ENCODE measurements at places on chromosomes 1 and 21. TPM values are rescaled to one million over a fixed set of nuclear protein-coding genes. Genes with fewer than 3 reads are reported as not detected.
A peak's percentile ranks its signal among the peaks of the same experiment; 100 is the strongest.

GRCh38 chr1:47385020-47385419 lies 31.1 kb upstream of the FOXE3 start:
- no peak overlapping the region for H3K27ac ChIP-seq
- no peak for DNase-seq
- peaks cover 5% of the 10 kb centered on the region for H3K4me1 ChIP-seq
- no peak overlapping the region for H3K4me3 ChIP-seq

- H3K36me3 ChIP-seq = no peaks in the 10 kb centered on the region
- H3K4me3 ChIP-seq = no peak overlapping the region
- peaks cover 3% of the 10 kb centered on the region for H3K27me3 ChIP-seq
- H3K27ac ChIP-seq = no peak overlapping the region
These were observed 54.3 kb upstream of the PCP4 start for GRCh38 chr21:39812983-39813382.

Gene NBPF15
- 65.7 TPM for total RNA-seq

Gene TFF2
- not detected for total RNA-seq

DNA sequence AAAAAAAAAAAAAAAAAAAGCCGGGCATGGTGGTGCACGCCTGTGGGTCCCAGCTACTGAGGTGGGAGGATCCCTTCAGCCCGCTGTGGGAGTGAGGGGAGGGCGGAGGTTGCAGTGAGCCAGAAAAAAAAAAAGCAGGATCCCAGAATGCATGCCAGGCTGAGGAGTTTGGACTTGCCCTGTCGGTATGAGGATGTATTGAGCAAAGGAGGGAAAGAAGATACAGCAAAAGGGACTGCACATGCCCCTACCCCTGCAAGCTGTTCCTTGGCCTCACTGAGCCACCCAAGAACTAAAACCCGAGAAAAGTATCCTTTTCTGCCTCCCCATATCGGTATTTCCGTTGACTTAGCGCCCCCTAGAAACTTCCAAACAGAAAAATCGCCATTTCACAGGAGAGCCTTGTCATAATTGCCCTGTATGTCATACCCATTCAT lies 1.3 kb upstream of the GPATCH4 start:
- H3K27ac ChIP-seq = no peak overlapping the region
- peak overlapping the region; percentile 79 for H3K4me3 ChIP-seq
- no peak for DNase-seq

- no peak for DNase-seq
- H3K27ac ChIP-seq = peak overlapping the region; percentile 98
These were observed 94.3 kb downstream of the PSMG1 start for GRCh38 chr21:39088831-39089380.

Gene SPRR3
- not detected for total RNA-seq

Gene AK5
- total RNA-seq = 1.1 TPM

DNA sequence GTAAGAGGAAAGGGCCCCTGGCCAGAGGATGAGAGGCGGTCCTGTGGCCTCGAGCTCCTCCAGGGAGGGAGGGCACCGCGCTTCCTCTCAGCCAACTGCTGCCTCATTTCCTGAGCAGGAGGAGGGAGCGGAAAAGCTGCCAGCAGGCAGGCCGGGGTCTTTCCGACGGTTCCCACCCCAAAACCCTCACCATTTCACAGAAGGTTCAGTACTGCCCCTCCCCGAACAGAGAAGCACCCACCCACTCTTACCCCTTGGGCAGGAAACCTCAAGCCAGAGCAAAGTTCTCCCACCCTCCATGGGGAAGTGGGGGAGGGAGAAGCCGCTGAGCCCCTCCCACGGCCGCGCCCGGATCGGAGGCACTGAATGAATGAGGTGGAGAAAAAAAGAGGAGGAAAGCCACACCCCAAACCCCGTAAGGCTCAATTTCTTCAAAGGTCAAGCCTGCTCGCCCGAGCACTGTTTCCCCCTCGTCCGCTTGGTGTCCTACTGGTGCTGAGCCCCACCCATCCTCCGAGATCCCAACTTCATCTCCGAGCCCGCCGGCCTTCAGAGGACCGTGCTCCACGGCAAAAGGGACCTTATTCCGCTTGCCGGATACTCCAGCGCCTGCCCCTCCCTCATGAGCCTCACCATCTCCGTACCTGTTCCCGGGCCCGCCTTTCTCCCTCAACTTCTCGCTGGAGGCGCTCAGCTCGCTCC lies 9.4 kb downstream of the TPM3 start:
- peaks cover 2% of the 10 kb centered on the region for H3K36me3 ChIP-seq
- peak; percentile 30 for DNase-seq

GRCh38 chr1:197063212-197063611 lies 3.8 kb downstream of the F13B start:
- H3K36me3 ChIP-seq = no peaks in the 10 kb centered on the region
- no peaks in the 10 kb centered on the region for H3K4me1 ChIP-seq
- no peak overlapping the region for H3K27ac ChIP-seq
- no peaks in the 10 kb centered on the region for H3K27me3 ChIP-seq

DNA sequence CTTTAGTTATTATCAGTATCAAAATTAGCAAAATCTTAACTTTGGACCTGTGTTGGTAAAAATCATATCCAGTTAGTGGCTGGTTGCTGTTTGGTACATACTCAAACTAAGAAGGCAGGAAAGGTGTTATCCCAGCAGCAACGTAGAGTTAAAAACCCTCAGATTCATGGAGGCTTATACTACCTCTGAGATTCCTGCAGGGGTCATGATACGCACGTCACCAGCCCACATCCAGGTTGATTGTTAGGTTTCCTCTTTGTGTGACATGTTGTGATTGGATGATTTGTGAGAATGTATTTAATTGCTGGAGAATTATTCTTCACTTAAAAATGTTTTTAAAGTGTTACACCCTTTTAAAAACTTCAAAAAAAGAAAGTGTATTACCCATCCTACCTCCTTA lies 423.3 kb upstream of the ADGRL2 start:
- no peak overlapping the region for H3K4me3 ChIP-seq
- H3K36me3 ChIP-seq = no peaks in the 10 kb centered on the region
- no peaks in the 10 kb centered on the region for H3K27me3 ChIP-seq
- H3K4me1 ChIP-seq = peaks cover 24% of the 10 kb centered on the region

- H3K4me1 ChIP-seq = no peaks in the 10 kb centered on the region
- no peaks in the 10 kb centered on the region for H3K36me3 ChIP-seq
- H3K4me3 ChIP-seq = no peak overlapping the region
- no peak overlapping the region for H3K27ac ChIP-seq
- DNase-seq = no peak
These were observed 5.3 kb upstream of the MROH9 start for GRCh38 chr1:170929835-170930554.

DNA sequence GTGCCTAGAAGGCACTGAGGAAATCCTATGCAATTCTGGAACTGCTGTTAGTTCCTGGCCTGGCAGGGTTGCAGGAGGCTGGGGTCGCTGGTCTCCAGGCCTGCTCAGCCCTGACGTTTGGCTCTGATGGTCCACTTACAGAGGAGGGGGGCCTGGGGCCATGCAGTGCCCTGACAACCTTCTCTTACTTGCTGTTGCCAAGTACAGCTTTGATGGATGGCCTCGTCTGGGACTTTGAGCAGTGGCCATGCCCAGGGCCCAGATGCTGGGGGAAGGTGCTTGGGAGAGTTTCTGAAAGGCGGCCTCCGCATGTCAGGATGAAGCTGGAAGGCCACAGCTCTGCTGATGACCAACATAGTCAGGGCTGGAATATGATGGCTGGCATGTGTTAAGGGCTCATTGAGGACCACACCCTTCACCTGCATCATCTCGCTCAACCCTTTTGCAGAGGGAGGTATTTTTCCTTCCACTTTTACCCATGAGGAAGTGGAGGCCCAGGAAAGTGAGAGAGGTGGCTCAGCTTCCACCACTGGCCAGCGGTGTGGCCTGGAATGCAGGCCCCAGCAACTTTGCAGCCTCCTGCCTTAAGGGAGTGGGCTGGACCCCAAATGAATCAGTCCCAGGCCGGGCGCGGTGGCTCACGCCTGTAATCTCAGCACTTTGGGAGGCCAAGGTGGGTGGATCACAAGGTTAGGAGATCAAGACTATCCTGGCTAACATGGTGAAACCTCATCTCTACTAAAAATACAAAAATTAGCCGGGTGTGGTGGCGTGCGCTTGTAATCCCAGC lies 34.7 kb upstream of the LRRC3 start:
- H3K27ac ChIP-seq = no peak overlapping the region
- DNase-seq = no peak
- no peak overlapping the region for H3K4me3 ChIP-seq
- peaks cover under 1% of the 10 kb centered on the region for H3K27me3 ChIP-seq
- no peaks in the 10 kb centered on the region for H3K4me1 ChIP-seq
- H3K36me3 ChIP-seq = peaks cover 6% of the 10 kb centered on the region

DNA sequence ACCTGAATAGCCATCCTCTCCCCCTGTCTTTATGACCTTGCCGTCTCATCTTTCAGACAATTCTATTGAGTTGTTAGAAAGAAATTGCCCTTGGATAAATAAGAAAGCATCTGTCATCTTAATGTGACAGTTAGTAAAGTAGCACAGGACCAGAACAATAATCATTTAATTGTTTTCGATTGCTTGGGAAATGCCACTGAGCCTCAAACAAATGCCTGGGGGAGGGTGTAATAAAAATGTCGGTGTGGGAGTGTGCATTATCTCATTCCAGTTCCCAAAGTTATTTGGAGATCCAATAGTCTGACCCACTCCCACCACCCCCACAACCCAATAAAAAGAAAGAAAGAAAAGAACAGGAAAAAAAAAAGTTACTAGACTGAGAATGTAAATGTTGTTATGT lies 509.3 kb upstream of the LRRC7 start:
- H3K27me3 ChIP-seq = no peaks in the 10 kb centered on the region
- H3K4me1 ChIP-seq = no peaks in the 10 kb centered on the region
- no peak for DNase-seq

DNA sequence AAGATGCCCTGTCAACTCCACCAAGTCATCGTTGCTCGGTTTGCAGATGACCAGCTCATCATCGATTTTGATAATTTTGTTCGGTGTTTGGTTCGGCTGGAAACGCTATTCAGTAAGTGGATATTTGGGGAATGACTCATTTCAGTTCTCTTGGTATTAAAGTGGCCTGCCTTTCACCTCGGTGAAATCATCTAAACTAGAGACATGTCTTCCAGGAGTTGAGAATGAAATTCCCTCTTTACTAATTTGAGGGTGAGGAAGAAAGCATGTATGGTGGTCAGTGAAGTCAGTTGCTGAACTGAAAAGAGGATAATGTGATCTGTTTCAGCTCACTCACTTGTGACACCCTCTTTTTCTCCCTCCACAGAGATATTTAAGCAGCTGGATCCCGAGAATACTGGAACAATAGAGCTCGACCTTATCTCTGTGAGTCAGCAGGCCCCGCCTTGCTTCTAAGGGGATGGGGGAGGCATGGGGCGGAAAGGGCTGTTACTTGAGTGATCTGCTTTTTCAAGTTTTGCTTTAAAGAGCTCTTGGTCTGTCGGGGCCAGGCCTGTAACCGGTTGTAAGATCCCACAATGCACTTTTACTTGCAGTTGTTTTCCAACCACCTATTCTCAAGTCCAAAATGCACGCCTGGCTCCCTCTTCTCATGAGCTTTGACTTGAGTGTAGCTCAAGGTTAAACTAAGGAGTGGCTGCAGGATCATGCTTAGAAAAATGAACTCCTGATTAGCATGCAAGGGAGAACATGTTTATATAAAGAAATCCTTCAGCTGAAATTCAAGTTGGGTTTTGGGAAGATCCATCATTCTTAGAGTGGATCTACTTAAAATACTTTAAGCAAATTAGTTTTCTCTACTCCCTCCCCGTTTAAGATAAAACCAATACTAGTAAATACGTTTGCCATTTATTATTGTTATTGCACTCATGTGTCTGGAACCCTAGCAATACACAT lies 59.8 kb downstream of the CAPN2 start:
- peak overlapping the region; percentile 19 for H3K27ac ChIP-seq
- H3K36me3 ChIP-seq = peaks cover 36% of the 10 kb centered on the region
- H3K4me3 ChIP-seq = peak overlapping the region; percentile 24
- no peaks in the 10 kb centered on the region for H3K27me3 ChIP-seq
- DNase-seq = no peak

- no peaks in the 10 kb centered on the region for H3K36me3 ChIP-seq
- H3K4me1 ChIP-seq = peaks cover 7% of the 10 kb centered on the region
- H3K27me3 ChIP-seq = peaks cover 20% of the 10 kb centered on the region
- no peak overlapping the region for H3K4me3 ChIP-seq
- DNase-seq = no peak
- no peak overlapping the region for H3K27ac ChIP-seq
These were observed 51.7 kb downstream of the PAX7 start for GRCh38 chr1:18682375-18682774.

- H3K27ac ChIP-seq = no peak overlapping the region
- no peaks in the 10 kb centered on the region for H3K4me1 ChIP-seq
- DNase-seq = no peak
- no peaks in the 10 kb centered on the region for H3K27me3 ChIP-seq
- peaks cover 6% of the 10 kb centered on the region for H3K36me3 ChIP-seq
These were observed 28.8 kb downstream of the HEATR1 start for GRCh38 chr1:236575523-236575922.

DNA sequence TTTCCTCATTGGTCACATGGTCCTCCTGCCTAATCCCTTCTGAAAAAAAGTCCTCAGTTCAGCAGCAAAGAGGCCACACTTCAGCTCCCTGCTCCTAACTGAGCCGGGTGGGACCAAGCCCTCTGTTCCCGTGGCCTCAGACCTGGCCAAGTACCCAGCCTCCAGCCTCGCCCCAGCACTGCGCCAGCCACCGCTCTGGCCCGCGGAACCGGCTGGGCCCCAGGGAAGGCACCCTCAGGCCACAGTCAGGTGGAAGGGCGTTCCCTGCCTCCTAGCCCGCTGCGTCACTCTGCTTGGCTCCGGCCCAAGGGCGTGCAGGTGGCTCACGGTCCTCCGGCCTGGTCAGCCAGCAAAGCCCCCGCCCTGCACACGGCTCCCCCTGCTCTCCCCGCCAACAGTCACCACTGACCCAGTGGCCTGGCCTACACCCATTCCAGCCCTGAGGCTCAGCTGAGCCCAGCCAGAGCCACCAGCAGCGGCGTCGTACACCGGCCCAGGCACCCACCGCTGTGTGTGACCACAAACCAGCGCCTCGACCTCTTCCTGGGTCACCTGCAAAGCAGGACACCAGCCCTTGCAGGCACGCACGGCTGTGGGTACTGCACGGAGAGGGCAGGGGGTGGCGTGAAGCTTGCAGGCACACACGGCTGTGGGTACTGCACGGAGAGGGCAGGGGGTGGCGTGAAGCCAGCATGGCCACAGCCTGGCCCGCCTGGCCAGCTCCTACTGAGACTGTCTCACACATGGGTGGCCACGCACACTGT lies 19.4 kb downstream of the NADK start:
- H3K27me3 ChIP-seq = no peaks in the 10 kb centered on the region
- H3K36me3 ChIP-seq = peaks cover 3% of the 10 kb centered on the region
- H3K27ac ChIP-seq = no peak overlapping the region
- peaks cover 3% of the 10 kb centered on the region for H3K4me1 ChIP-seq

DNA sequence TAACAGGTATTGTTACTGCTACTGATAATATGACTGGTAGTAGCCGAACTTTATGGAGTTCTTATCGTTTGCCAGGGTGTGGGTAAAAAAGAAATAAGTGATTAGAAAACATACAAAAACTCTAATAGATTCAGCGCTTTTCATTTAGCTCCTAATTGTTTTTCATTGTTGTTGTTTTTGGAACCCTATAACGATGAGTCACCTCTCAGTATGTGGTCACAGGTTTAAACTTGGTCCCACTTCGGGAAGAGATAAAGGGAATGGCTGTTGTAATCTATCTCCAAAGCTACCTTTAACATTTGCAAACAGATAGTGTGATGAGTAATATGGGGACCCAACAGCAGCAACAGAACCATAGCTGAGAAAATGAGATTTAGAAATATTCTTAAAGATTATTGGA lies 62.7 kb upstream of the BCL10 start:
- H3K27me3 ChIP-seq = no peaks in the 10 kb centered on the region
- no peak overlapping the region for H3K4me3 ChIP-seq
- H3K36me3 ChIP-seq = peaks cover 4% of the 10 kb centered on the region
- DNase-seq = no peak
- no peak overlapping the region for H3K27ac ChIP-seq
- peaks cover 10% of the 10 kb centered on the region for H3K4me1 ChIP-seq

Gene FCAMR
- not detected for total RNA-seq

Gene CLCA4
- not detected for total RNA-seq

Gene SLC6A9
- 20.9 TPM for total RNA-seq
